ENCODE measurements at places on chromosomes 3 and 15.
A peak's percentile ranks its signal among the peaks of the same experiment; 100 is the strongest.

GRCh38 chr3:64533617-64534317 is 154.0 kb downstream of the ADAMTS9 start:
- no peak for DNase-seq

DNA sequence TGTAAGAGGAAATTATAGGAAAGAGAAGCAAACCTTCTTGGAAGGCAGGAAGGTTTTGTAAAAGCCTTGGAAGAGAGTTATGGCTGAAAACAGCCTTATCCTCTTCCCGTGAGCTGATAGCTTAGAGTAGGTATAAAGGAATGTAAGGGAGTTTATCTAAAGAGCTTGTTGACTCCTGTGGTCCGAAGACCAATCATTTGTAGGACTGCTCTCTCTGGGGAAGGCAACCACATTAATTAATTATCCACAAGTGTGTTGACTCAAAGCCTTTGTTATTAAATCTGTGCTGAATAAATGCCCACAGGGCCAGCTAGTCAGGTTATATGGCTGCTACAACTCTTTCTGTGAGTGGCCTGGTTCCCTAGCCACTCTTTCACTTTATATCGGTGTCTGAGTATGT is 452.1 kb upstream of the RASGRP1 start:
- no peak for DNase-seq

DNA sequence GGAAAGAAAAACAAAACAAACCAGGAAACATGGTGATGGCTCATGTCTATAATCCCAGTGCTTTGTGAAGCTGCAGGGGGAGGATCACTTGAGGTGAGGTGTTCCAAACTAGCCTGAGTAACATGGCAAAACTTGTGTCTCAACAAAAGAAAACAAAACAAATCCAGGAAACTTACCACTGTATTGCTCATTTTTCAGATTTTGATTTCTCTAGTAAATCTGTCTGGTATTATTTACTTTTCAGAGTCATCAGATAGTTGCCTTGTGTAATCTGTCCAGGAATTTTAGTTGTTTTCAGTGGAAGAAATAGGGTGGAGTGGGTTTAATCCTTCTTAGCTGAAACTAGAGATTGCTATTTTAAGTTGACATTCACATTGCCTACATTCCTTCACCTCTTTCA is 91.8 kb upstream of the ALCAM start:
- no peak for DNase-seq

DNA sequence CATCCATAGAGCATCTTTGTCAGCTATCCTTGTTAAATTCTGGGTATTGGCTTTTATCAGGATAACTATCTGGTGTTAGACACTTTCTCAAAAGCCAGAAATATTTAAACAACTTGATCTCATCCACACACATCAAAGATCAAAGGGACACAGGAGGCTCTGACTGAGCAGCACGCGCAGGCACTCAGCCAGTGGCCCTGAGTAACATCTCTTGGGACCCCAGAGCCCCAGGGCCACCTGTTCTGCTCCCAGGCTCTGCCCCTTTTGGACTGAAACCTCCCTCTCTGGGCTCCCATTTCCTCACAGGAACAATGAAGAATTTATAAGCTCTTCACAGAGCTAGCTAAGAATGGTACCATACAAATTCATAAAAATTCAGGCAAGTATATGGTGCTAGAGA is 16.1 kb downstream of the ATP10A start:
- DNase-seq: no peak

DNA sequence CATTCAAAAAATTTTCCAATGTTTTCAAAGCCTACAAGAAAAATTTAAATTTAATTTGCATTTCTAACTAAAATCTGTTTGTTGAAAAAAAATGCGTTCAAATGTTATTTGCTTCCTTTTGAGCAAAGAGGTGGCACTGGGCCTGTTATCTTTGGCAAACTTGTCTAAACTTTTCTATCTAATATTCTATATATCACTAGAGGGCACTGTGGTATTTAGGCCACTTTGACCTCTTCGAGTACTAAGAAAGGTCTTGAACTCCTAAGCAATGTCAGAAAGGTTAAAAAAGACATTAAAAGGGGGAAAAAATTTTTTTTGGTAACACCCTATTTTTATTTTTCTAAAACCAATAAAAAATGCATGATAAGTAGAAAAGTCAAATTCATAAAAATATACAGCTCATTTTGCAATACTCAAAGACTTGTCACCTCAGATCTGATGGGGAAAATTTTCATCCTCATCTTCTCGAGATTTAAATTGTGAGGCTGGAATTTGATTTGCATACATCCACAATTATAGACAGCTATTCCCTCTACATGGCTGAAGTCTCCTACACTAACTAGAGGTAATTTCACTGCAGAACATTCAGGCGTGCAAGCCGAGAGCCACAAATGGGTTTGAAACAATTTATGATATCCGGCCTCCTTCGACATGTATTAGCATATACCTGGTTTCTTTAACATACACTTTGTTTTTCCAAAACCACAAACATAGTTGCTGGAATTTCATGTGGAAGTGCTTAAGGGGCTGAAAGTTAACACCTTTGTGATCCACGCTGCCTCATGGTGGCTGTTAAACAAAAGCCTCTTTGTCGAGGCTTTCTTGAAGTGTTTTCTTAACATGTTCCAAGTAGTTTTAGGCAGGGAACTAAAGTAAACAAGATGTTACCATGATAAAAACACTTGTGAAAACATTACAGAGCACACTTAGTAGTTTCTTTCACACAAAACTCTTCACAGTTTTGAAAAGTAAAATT is 576.4 kb downstream of the FOXP1 start:
- DNase-seq: no peak

DNA sequence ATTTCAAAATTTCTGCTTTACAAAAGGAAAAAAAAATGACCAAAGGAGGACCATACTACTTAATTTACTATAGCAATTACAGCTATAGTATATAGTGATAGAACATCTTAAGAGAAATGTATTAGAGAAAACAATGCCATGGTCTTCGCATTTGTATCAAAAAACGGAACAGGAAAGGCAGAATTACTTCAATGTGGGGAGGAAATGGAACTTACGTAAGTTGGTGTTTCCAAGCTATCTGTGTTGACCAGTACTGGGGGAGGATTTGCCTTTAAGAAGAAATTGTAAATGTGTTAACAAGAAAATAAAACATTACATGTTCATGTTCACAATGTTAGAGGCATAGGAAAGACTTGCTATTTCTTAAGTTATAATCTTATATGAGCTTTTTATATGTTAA is 119.9 kb upstream of the MELTF start:
- DNase-seq: no peak

DNA sequence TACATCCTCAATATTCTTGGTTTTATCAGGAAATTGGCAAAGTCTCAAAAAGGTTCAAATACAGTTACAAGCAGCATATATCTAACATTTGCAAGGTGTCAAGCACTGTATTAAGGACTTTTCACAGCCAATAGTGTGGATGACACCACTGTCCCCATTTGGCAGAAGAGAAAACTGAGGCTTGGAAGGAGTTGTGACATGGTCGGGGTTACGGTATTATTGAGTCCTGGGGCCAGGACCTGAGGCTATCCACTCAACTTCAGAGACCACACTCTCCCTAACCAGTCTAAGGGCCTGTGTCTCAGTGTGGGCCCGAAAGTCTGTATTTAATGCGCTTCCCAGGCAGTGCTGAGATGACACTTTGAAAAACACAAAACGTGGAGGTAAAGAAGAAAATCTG is 99.1 kb downstream of the FOXP1 start:
- DNase-seq: no peak

DNA sequence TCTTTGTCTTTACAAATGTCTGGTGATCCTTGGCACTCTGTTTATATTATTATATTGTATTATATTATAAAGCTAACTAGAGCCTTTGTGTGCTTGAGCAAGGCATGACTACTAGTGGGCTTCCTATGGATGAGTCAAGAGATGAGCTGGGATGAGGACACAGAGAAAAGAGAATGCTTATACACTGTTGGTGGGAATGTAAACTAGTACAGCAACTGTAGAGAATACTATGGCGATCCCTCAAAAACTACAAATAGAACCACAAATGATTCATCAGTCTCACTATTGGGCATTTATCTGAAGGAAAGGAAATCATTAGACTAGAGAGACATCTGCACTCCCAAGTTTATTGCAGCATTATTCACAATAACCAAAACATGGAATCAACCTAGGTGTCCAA is 40.8 kb upstream of the MED12L start:
- no peak for DNase-seq

DNA sequence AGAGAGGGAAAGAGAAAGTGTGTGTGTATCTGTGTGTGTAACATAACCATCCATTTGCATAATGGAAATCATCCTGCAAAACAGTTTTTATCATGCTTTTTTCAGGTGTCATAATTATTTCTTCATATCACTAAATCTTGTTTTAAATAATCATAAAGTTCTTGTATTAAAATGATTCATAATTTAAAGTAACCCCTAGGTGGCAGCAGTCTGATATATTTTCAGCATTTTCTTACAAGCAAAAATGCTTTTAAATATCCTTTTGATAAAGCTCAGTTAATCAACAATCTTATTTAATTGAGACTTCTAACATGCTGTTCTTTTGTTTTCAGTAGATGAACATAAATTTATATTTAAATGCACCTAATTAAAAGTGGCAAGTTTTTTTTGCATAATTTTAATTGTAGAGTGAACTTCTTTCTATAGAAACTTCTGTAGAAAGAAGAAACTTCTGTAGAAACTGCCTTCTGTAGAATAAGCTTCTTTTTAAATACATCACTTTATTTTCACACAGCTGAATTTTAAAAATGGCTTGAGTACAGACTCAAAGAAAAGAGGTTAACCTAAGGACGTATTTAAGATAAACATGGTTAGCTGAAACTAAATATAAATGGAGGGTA is 72.5 kb downstream of the OPA1 start:
- no peak for DNase-seq

- DNase-seq: no peak
Observed at GRCh38 chr3:190097025-190097424, 23.7 kb downstream of the P3H2 start.

DNA sequence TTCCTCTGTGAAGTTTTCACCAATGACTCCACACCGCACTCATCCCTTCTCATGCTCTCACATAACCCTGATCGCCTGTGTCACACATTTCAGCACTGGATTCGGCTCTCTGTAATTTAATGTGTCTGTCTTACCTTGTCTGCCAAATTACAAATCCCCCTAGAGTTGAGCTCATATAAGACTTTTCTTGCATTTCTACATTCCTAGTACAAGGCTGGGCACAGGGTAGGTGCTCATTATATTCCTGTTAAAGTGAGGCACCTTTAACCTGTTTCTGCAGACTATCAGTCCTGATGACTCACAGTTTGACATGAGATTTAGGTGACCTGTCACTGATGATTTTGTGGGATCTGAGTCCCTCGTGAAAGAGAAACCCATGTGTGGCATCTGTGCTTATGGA is 22.6 kb downstream of the TGM5 start:
- no peak for DNase-seq

DNA sequence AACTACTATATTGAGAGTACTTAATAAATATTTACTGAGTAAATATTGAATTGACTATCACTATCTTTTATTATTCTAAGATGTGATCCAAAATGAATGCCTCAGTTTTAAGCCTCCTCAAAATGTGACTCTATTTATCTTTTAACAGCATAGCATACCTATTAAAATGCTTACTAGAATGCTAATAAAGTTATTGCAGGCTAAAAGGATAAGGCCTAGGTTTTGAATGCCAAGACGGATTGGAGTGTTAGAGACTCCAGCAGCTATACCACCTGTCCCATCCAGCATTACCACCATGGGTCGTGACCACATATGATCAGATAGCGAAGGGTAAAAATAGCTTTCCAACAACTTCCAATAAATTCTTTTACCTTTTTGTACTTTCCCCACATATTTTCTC is 64.7 kb upstream of the MYRIP start:
- DNase-seq: no peak

DNA sequence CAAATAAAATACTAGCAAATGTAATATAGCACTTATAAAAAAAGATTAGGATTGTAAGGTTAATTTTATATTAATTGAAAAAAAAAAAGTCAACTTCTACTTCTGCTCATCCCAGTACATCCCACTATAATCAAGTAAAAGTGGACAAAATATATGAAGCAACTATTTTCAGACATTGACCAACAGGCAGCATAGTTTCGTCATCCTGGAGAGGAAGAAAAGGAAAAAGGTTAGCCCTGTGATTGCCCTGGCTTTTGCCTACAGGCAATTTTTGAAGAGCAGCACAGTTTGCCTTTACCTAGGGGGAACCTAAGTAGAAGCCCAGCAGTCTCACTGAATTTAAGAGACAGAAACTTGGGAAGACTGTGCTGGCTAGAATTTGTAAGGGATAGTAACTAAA is 52.2 kb upstream of the ACTC1 start:
- DNase-seq: no peak

GRCh38 chr3:14324224-14324944 is 78.0 kb upstream of the SLC6A6 start:
- no peak for DNase-seq

GRCh38 chr3:100880845-100881244 is 112.4 kb downstream of the ABI3BP start:
- no peak for DNase-seq

DNA sequence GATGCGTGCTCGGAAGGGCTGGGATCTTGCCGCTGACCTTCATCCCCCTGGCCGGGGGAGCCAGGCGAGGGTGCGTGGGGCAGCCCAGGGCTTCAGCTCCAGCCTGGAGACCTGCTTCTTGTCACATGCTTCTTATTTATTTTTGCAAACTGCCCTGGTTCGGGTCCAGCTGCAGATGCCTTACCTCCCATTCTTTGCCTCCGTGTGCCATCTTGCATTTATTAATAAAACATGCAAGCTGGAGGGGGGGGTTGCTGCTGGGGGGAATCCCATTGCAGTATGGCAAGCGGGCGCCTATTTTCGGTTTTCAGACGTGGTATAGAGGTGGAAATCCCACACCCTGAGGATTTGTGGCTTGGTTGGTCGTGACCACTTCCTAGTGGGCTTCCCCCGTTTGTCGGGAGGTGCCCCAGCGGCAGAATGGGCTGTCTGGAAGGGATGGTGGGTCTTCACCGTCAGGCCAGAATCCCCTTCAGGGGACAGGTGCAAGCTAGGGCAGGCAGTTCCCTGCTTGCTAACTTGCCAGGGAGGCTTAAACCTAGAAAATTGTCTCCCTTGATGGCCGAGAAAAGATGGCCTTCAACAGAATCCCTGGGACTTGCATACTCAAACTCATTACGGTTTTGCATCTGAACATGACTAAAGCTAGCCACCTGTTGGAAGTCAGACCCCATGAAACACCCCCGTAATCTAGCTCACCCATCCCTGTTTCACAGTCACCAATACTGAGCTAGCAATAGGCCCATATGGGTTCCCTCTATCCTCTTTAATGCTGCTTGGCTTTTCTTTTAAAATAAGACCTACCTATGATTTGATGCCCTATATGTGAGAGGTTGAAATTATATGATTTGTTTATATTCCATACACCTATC is 569 bp downstream of the TMEM266 start:
- DNase-seq: peak; percentile 26

DNA sequence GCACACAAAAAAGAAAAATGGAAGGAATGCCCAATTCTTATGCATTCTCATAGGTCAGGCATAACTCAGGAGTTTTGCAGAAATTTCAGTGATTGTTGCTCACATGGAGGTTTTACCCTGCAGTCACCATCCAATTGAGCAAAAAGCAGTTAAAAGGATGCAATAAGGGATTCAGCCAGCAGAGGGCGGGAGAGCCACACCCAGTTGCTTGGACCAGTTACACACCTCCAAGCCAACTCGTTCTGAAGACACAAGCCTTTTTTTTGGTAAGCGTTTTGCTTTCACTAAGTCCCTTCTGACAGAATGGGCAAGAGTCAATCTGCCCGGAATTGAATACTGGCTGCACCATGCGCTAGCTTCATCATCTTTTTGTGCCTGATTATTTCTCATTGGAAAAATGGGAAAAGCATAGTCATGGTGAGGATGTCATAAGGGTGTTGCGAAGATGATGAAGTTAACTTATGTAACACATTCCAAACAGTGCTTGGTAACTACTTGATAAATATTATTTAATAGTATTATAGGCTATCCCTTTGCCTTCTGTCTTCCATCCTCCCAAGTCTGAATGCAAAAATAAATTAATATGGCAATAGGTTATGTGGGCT is 154.4 kb upstream of the SGO1 start:
- DNase-seq: peak; percentile 23

Data from T-cell (primary cell).